A549 treated with ZK216348 at 1 μM for 4 hours (cell line): ENCODE measurements at places on chromosomes 13 and 19. TPM values are rescaled to one million over a fixed set of nuclear protein-coding genes. Genes with fewer than 3 reads are reported as not detected.

BRCA2 gene
- 2.8 to 7.4 TPM (median 4.0 TPM) in 5 replicates for total RNA-seq

TNNI3 gene
- total RNA-seq, result 6.6 to 13.4 TPM (median 7.0 TPM) in 5 replicates

SLC25A41 gene
- 0.11 to 0.23 TPM (median 0.15 TPM) in 4 of 5 replicates, not detected in the other for total RNA-seq

ZNF582 gene
- total RNA-seq, result 0.67 to 1.4 TPM (median 0.72 TPM) in 5 replicates

ZNF541 gene
- total RNA-seq, result not detected in 5 replicates

TNNT1 gene
- 96.6 to 145 TPM (median 141 TPM) in 5 replicates for total RNA-seq
